GM04503 (cell line): ENCODE measurements at places on chromosomes 5 and 9.

GRCh38 chr5:88256872-88257271 lies 11.8 kb downstream of the TMEM161B start:
- no peak for DNase-seq

- no peak for DNase-seq
Measured at GRCh38 chr5:52013523-52013922, 630.3 kb downstream of the ISL1 start.

GRCh38 chr5:142837081-142837725 lies 67.0 kb downstream of the ARHGAP26 start:
- DNase-seq = no peak

DNA sequence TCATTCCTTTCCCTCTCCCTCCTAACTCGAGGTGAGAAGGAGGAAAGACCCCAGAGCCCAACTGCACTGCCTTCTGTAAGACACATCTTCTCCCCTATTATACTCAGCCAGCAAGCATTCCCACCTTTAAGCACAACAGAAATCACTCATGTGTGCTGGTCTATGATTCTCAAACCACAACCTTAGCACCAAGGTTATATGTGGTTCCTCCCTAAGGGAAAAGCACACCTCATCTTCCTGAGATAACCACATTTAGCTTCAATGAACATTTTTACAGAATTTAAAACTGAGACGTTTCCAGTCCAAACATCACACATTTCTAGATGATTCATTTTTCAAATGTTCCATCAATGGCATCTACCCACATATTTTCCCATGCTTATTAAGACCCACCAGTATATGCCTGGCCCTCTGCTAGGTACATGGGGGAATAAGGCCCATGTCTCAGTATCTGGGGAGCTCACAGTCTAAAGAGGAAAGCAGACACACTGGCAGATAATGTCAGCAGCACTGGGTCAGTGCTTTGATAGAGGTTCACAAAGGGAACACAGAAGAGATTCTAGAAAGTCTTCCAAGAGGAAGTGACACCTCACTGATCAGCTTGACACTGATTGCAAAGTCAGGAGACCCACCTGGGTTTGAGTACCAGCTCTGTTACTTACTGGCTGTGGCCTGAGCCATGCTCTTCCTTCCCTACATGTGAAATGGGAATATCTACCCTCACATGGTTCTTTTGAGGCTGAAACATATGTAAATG lies 245.4 kb downstream of the DENND1A start:
- no peak for DNase-seq

- no peak for DNase-seq
Measured at GRCh38 chr5:22650511-22650910, 202.6 kb downstream of the CDH12 start.

DNA sequence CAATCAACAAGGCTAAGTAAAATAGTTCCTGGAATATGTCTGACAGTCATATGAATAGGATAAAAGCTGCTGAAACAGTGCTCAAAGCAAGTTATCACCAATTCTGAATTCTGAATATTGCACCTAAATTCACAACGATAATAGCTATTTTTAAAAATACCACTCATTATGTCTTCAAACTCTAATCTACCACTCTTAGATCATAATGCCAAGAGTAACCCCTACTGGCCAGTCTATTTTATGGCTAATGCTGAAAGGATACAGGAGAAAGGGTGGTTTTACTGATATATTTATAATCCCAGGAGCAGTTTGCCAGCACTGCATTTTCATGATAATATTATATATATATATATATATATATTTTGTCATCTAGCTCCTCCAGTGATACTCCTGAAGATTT lies 232.8 kb downstream of the PDE4D start:
- DNase-seq = no peak

DNA sequence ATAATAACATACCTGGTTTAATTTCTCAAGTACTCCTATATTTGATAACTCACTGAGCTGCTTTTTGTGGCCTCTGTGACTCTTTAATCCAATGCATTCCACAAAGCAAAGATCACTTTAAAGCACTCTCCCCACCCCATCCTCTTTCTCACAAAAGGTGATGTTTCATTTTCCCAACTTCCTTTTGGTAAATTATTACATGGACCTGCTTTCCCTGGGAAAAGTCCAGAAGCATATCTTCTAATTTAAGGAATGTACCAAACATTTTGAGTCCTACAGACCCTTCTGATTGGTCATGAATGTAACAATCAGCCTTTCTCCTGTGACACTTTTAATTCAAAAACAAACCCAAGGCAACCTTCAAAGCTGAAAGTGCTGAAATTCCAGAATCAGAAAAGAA lies 71.1 kb downstream of the MLLT3 start:
- no peak for DNase-seq

GRCh38 chr9:93172666-93173364 lies 11.1 kb upstream of the WNK2 start:
- DNase-seq = no peak

DNA sequence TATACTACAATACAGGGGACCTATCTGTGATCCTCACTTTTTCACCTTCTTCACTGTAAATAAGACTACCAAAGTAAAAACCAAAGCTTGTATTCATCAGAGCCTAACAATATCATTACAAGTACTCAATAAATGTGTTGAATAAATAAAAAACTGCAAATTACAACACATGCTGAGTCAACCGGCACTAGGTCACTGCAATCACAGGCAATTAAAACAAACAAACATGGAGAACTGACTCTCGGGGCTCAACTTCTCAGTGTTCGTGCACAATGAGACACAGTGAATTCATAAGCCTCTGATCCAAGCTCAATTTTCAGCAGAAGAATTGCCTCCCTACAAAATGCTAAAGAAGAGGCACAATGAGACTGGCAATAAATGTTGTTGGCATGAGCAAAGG lies 69.2 kb downstream of the CDK5RAP2 start:
- DNase-seq = no peak

- DNase-seq = peak; percentile 9
Measured at GRCh38 chr9:108885643-108886348, 23.7 kb downstream of the ACTL7A start.

DNA sequence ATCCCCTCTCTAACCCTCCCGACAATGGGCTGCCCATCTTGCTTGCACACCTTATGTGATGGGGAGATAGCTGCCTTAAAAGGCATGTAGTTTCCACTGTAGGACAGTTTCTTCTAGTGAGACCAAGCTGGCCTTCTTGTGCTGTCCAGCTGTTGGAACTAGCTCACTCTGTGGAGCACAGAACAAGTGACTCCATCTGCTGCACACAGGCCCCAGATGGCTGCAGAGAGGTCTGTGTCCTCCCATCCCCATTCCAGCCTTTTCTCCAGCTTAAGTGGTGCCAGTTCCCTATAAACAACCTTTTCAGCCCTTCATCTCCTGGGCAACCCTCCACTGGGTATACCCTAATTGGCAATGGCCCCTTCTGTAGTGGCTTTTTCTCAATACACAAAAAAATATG lies 18.7 kb upstream of the PSD2 start:
- no peak for DNase-seq

- no peak for DNase-seq
Measured at GRCh38 chr5:87390576-87391199, 22.0 kb downstream of the CCNH start.

- DNase-seq = no peak
Measured at GRCh38 chr5:141636413-141637122, at the start of the genes HDAC3 and RELL2. Gene HDAC3, minus strand, starts transcription at chr5:141636849. Its CDS starts 59 bp downstream, at chr5:141636790. Gene RELL2, plus strand, starts transcription at chr5:141636997. Its CDS starts 1,229 bp downstream, at chr5:141638226.

- DNase-seq = no peak
Measured at GRCh38 chr9:87479801-87480201, 17.9 kb upstream of the DAPK1 start.

- DNase-seq = no peak
Measured at GRCh38 chr9:81069038-81069795, 620.1 kb downstream of the TLE1 start.
